Right lung (tissue), 10 donors: ENCODE measurements at places on chromosomes 4 and X.

DNA sequence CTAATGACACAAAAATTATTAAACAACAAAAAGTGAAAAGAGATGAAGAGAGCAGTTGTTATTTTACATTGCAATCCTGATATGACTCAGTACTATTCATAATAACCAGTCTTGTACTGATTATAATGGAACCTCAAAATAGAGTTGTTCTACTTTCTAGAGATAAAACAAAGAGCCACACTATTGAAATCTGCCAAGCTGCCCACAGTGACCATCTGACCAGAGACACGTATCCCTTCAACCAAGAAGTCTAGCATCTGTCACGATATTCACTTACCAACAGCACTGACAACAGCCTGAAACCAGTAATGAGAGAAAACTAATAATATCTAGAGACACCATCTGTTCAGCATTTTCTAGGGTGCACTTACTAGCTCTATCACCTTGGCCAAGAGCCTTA lies 466.7 kb downstream of the NKX6-1 start:
- DNase-seq = no peak

DNA sequence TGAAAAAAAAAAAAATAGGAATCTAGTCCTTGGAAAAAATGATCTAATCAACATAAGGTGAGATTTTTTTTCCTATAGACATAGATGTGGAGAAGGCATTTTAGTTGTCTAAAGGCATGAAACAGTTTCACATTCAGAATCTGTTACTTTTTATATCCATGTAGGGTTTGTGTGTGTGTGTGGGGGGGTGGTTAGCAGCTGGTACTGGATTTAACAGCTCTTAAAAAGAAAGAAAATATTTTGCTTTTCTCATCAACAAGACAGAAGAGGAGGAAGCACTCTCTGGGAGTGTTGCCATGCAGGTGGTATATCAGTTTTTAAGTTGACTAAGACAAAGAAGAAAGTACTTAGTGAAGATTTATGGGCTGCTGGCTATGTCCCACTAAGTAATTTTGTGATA lies 122.3 kb downstream of the VCX3B start:
- DNase-seq = no peak

- no peak for DNase-seq
Measured at GRCh38 chr4:1234811-1235292, 14.1 kb downstream of the CTBP1 start.

- DNase-seq = no peak
Measured at GRCh38 chrX:11421805-11422524, 128.8 kb downstream of the AMELX start.

GRCh38 chr4:661881-662761 lies 12.0 kb downstream of the ATP5ME start:
- no peak for DNase-seq

DNA sequence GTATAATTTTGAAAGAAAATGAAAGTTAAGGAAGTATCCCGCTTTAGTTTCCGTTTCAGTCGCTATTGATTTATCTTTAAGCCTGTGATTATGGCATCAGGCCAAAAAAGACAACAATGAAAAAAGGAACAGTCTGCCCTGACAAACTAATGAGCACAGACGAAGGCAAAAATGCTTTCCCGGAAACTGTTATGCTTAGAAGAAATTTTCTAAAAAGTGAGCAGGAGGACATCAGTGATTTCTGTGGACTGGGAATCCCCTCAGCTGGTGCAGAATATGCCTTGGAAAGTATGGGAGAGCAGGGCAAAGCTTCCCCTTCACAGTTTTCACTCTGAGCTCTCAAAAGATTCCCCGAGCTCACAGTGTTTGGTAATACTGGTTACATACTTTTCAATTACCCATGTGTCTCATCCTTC lies 5.1 kb upstream of the CXCL10 start:
- peak; percentile 36 for DNase-seq
